AG04450 (cell line): ENCODE measurements at places on chromosomes 16 and 17.

- no peak for DNase-seq
Observed at GRCh38 chr17:8300627-8301242, 5.5 kb upstream of the SLC25A35 start.

- peak; percentile 41 for DNase-seq
Observed at GRCh38 chr16:25097276-25097975, 14.1 kb upstream of the LCMT1 start.

DNA sequence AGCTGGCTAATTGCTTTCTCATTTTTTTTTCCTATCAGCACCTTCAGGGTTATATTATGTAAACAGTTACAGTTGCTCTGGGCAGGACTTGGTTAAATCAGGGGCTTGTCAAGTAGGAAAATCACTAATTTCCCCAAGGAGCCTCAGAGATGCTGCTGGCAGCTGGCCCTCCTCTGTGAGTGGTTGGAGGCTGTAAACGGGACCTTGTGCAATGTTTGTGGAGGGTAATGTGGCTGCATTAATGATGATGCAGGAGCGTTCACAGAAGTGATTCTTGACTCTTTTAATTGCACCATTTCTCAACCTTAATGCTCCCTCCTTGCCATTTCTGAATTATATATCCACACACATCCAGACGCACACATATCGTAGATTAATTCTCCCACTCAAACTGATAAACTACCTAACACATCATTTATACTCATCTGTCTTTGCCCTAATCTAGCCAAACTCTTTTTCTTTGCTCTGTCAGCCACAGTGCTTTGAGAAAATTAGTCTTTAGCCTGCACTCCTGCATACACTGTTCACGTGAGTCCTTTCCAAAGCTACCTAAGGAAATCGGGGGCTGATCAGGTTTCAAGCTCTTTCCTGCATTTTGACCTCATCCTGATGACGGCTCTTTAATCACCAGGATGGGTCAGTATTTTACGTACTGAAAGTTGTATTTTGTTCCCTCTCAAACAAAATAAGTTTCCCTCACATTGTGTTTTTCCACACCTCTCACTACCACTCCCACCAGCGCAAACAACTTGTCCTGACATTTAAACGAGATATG lies 154.4 kb upstream of the PIRT start:
- DNase-seq, result no peak

DNA sequence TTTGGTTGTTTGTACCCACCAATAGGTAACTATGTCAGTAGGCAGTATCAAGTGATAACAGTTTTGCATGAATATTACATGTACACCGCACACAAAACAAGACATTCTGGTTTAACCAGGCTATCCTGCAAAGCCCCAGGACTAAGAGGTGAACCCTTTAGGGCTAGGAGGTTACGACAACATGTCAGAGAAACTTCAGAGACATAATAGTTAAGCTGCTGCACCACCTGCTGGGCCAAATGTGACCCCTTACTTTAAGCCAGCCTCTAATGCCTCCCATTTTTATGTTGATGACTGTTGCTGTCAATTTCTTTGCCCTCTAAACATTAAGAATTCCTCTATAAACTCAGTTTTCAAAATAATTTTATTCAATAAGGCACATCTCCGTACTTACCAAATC lies 15.4 kb downstream of the SRP68 start:
- no peak for DNase-seq

DNA sequence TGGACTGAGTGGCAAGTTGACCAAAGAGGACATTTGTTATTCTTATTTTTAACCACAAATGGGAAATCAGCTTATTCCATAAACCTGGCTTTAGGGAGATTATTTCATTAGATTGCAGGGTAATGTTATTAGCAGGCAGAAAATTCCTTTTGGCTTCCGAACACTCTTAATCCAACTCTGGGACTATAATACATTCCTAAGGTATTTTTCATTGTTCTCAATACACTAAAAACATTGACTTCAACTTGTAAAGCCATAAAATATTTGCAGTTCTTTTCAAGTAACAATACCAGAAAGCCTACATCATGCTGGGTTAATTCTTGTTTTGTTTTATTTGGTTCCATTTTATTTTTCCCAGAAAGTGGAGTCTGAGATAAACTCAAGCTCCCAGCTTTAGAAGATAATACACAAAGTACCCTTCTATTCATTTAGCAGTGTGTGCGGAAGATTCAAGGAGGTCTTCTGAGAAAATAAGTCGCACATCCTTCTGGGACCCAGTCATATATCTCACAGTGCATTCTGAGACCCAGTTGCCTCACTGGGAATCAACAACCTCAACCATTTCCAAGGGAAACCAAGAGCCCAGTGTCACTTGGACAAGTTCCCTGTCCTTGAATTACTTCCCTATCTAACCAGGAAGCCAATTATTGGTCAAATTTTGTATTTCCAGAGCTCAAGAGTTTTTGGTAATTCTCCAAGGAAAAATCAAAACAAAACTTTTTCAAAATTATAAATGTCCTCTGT lies 389.6 kb upstream of the DYNLRB2 start:
- no peak for DNase-seq

GRCh38 chr16:29961127-29961478 lies 776 bp upstream of the TMEM219 start:
- no peak for DNase-seq

DNA sequence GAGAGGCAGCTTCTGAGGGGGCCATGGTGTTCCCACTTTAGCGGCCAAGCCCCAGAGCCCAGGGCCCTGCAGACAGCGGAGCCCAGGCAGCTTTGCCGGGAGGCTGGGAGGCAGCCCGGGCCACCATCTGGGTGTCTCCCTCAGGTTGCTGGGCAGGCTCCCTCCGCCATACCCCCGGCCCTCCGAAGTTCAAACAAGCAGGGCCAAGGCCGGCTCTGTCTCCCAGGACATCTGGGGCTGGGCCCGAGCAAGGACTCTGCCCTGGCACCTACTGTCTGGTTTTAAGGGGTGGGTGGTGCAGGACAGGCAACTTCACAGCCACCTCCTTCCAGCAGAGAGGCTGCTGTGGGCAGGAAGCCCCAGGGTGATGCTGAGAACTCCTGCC lies 2.6 kb downstream of the DUS1L start:
- no peak for DNase-seq

- no peak for DNase-seq
Observed at GRCh38 chr17:46053911-46054534, 55.0 kb downstream of the STH start.

- DNase-seq, result no peak
Observed at GRCh38 chr17:41758601-41759000, 24.2 kb upstream of the HAP1 start.

DNA sequence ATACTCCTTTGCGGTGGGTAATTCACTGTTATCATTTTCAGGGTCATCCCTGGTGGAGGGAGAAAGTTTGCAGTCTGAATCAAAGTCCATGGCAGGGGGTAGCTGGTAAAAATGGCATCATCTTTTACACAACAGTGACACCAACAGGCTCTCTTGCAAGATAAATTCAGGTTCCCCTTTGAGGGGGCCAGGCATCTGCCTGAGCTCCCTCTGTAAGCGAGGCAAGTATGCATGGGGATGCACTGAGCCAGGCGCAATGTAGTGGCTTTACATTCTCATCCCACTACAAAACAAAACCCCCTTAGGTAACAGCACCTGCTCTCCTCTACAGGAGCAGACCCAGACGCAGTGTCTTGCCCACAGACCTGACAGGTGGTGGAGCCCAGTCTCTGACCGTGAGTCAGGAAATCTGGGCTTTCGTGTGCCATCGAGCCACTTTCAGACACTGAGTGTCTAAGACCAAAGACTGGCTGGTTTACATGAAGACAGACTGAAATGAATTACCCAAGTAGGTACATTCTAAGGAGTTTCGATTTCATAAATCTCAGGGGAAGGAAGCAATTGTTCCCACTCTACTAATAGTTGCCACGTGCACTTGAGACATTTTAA lies 17.7 kb downstream of the LITAFD start:
- DNase-seq, result no peak

GRCh38 chr16:17538927-17539326 lies 68.2 kb upstream of the XYLT1 start:
- peak; percentile 21 for DNase-seq

- no peak for DNase-seq
Observed at GRCh38 chr17:28928061-28928460, 23.3 kb downstream of the PHF12 start.

DNA sequence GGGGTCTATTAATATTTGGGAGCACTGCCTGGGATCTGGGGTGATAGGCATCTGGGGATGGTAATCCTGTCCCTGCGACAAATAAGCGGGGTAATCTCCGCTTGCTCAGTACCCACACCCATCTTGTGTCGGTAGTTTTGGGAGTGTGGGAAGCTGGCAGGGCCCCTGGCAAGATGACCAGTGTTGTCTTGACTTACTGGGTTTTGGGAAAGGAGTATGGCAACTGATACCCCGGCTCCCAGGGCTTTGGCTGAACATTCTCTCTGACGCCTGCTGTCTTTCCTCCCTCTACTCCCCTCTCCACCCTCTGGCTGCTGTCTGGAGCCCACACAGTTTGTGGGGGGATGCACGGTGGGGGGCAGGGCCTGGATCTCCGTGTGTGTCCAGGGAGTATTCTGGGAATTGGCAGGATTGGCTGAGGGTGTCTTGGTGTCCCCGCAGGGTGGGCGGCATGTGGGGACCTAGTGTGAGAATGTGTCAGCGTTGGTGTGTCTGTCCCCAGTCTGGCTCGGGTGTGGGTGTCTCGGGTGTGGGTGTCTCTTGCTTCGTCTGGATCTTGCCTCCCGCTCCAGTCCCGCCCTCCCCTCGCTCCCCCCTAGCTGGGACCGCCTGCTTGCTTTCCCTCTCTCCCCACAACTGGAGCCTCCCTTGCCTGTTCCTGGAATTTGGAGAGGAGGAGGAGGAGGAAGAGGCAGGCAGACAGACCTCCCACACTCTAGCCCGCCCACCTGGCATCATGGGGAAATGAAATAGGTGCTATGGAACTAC lies 12.0 kb downstream of the RARA start:
- no peak for DNase-seq

GRCh38 chr17:4951486-4951885 lies 567 bp downstream of the ENO3 start:
- DNase-seq, result no peak

DNA sequence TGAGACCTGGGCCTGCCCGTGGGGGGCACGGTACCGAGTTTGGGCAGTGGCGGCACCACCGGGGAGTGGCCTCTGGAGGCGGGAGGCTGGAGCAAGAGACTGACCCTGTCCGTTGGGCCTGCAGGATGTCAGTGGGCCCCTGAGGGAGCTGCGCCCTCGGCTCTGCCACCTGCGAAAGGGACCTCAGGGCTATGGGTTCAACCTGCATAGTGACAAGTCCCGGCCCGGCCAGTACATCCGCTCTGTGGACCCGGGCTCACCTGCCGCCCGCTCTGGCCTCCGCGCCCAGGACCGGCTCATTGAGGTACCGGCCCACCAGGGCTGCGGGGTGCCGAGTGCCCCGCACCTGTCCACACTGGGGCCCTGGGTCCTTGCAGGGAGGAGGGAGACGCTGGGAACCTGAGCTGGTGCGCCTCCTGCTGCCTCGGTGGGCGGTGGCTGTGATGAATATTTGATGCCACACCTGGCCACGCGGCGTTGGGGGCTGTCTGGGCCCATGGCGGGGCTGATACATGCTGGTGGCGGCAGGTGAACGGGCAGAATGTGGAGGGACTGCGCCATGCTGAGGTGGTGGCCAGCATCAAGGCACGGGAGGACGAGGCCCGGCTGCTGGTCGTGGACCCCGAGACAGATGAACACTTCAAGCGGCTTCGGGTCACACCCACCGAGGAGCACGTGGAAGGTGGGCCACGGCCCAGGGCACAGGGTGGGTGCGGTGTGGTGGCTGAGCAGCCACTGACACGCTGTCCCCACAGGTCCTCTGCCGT lies 9.7 kb downstream of the NHERF2 start:
- no peak for DNase-seq

- DNase-seq, result no peak
Observed at GRCh38 chr16:69133373-69133954, 1.0 kb downstream of the UTP4 start.

GRCh38 chr16:13992976-13993375 lies 73.0 kb downstream of the ERCC4 start:
- no peak for DNase-seq

DNA sequence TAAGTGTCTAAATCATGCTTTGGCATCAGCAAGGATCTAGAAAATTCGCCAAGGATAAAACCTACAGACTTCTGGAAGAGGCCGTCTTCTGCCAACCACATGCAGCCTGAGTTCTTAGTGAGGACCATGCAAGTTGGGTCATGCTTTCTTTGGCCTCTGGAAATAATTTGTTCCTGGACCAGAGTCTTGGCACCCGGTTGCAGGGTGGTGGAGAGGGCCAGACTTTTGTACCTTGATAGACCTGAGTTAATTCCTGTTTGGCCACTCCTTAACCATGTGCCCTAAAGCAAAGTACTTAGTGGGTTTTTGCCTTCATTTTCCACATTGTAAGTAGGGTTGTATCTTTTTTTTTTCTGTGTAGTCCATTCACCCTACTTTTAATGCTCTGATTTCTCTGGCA lies 283.4 kb upstream of the IRX5 start:
- no peak for DNase-seq

GRCh38 chr17:32104158-32104557 lies 38.1 kb upstream of the RHOT1 start:
- DNase-seq, result no peak

GRCh38 chr17:77392376-77393273 lies 251.9 kb downstream of the SEC14L1 start:
- no peak for DNase-seq

GRCh38 chr17:2181897-2182448 lies 121.6 kb downstream of the SMG6 start:
- DNase-seq, result no peak

- DNase-seq, result no peak
Observed at GRCh38 chr16:35506898-35507194, 2047.4 kb downstream of the TP53TG3F start.

DNA sequence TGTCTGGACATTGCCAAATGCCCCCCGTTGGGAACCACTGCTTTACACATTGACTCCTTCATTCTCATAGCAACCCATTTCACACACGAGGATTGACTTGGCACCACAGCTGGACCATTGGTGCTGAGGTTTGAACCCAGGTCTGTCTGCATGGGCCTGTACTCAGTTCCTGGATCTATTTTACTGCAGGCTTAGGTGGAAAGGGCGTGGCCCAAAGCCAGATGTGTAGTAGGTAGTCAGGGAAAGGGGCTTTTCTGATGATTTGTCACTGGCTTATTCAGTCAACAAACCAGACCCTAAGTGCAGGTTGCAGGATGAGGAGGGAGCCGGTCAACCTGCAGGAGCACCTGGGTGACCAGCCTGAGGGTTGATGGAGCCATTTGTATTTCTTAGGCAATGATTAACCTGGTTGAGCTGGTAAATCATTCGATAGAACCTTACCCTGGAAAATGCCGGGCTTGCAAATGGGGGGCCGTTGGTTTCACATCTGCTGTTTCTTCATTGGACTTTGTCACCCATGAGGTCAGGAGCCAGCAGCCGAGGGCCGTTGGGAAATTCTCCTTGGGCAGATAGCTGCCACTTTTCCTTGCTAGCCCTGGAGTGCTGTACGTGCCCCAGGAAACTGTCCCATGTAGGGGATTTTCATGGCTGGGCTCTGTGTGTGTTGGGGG lies 104.4 kb downstream of the CMIP start:
- no peak for DNase-seq

GRCh38 chr17:73227379-73227778 lies 34.3 kb downstream of the CPSF4L start:
- DNase-seq, result no peak

- DNase-seq, result no peak
Observed at GRCh38 chr16:11265124-11265523, 4.0 kb downstream of the TNP2 start.
